ENCODE measurements at places on chromosomes 6 and 20.

DNA sequence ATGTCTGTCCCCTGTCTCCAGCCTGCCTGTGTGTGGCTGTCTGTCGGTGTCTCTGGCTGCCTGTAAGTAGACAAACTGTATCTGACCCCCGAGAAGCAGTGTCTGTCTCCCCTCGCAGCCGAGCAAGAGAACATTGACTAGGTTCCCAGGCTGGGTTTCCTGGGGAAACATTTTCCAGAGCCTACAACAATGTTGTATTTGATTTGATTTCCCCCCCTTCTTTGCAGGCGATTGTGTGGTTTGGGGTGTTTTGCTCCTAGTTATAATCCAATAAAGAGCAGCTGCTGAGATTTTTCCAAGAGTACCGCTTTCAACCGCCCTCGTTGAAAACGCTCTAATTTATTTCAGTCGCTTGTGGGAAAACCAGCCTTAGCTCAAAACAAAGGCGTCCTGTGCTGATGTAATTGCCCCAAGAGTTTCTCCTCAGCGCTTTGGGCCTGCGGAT, 92.6 kb downstream of the CDC5L start:
- DNase-seq: no peak

DNA sequence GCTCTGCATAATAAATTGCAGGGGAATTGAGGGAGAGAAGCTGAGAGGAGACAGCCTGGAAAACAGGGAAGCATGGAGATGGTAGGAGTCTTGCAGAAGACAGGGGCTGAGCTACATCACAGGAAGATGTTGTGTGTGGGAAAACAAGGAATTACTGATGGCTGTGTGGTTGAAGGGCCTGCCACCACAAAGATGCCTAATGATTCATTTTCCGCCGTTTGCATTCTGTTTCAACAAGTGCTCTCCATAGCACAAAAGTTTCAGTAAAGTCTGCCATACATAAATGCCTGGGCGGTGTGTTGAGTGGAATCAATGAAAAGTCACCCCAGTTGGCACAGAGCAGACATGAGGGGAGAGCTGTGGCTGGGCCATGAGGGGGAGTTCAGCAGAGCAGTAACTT, 5.6 kb upstream of the KLHL31 start:
- DNase-seq: no peak

- DNase-seq: no peak
Measured at GRCh38 chr6:90374201-90374600, 77.6 kb upstream of the BACH2 start.

GRCh38 chr6:41955412-41955811, 13.8 kb upstream of the CCND3 start:
- no peak for DNase-seq

All from CD4-positive, alpha-beta T cell treated with Interleukin-2 at 100 ng/mL for 4 hours (primary cell).